ENCODE measurements at places on chromosomes 7 and 10.

GRCh38 chr10:2610946-2611345 is 456.4 kb upstream of the PFKP start:
- DNase-seq: no peak

DNA sequence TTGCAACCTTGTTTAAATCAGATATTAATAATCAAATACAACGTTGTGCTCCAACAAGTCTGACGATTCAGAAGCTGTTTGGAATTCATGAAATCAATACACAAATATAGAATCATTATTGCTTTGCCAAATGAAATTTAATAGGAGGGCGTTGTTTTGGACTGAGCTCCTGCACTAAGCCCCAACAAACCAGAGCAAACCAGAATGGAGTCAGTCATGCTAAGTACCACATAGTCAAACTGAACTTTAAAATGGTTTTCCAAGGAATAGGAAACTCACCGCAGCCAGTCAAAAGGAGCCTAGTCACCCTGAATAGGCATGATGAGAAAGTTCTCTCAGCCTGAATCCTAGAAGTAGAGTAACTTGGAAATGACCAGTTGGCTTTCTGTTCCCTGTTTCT is 53.7 kb downstream of the HACD1 start:
- no peak for DNase-seq

GRCh38 chr7:45691155-45691656 is 117.0 kb downstream of the ADCY1 start:
- no peak for DNase-seq

GRCh38 chr7:155348806-155349205 is 51.1 kb downstream of the INSIG1 start:
- no peak for DNase-seq

DNA sequence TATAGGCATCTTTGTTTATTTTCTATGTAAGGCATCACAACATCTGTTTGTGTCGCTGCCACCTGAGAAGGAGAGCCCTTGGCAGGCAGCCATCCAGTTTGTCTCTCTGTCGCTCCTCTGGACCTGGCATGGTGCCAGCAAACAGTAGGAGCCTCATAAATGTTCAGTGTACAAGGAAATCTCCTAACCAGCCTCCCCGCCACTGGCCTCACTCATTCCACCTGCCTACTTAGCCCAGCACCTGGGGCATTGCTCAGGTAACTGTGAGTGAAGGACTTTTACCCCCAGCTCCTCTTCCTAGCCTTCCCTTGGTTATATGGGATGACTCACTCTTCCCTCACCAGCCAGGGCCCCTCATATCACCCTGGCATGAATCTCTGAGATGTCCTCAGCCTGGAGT is 61.7 kb upstream of the NPTX2 start:
- DNase-seq: no peak

DNA sequence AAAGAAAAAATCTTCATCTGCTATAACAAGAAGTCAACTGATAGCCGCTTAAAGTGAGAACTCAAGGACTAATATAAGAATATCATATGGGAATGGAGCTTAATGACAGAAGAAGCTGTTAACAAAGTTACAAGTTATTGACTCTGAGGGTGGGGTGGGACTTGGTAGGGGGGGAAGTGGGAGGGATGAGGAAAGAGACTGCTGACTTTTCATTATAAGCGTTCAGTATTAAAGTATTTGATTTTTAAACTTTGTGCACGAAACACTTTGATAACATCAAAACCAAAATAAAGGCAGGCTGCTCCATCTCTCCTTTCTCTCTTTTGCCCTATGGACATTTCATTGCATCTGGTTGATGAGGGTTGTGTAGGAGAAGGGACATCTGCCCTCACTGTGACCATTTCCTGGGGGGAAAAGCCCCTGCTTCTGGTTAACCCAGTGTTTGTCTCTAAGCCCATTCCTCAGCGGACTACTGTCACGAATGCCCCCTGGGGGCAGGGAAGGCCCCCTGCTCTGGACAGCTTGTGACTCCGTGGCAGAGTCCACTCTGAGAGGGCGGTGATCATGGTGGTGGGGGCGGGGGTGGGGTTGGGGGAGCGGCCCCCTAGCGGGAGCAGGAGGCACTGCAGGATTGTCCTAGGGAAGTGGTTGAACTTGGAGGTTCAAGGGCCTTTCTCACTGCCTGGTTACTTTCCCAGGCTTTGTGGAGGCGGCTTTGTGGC is 17.4 kb downstream of the SLC13A4 start:
- DNase-seq: no peak

DNA sequence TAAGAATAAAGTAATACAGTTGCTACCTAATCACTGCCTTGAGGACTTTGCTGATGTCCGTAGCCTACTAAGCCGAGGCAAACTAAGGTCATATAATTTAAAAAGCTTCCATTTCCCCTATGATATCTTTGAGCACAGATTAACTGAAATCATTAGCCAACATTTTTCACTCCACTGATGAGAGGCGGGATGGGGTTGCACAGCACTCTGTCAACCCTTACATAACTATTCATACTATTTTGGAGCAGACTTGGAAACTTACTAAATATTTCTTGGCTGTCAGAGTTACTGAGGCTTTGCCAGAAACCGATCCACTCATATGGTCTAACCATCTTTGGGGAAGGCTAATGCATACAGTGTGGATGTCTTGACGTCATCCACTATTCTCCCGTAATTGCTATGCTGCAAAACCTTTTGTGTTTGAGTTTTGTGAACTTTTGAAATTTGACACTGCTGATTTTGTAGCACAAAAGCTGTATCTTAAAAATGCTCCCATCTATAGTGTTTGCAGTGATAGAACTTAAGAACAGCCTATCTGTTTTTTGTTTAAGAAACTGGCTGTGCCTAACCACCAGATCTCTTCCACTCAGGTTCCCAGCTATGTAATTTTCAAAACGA is 248.7 kb downstream of the TSPAN12 start:
- DNase-seq: no peak

DNA sequence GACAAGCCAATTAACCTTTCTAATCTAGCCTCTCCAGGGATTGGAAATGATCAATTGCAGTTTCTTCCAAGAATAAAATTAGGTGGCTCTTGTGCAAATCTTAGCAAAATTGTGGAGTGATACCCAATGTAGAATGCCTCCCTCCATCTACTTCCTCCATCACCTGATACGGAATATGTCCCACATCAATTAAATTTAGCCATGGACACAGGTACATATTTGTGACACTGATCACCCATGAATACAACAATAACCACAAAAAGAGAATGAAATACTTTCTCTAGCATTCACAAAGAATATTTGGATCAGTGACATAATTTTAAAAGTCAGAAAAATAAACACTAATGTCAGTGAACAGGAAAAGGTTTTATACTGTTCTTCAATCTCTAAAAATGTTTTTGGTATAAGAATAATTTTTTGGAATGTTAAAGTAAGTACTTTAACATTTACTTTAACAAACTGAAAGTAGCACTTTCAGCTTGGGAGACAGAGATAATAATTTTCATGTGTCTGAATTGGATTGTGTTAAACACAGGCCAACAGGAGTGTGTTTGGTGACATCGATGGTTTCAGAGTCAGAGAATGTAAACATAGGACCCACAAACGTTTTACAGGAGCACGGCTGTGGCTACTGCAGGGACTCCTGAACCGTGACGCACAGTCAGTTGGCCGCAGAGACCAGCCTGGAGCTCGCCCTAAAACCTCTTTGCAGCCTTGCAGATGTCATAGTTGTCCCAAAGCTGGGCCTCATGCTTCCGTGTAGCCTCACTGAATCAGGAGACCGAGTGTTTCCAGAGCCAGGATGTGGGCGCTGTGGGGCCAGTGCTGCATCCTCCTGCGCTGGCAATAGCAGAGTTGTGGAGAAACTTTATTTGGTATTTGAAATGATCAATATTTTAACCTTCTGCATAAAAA is 7.2 kb downstream of the RBM20 start:
- DNase-seq: no peak

DNA sequence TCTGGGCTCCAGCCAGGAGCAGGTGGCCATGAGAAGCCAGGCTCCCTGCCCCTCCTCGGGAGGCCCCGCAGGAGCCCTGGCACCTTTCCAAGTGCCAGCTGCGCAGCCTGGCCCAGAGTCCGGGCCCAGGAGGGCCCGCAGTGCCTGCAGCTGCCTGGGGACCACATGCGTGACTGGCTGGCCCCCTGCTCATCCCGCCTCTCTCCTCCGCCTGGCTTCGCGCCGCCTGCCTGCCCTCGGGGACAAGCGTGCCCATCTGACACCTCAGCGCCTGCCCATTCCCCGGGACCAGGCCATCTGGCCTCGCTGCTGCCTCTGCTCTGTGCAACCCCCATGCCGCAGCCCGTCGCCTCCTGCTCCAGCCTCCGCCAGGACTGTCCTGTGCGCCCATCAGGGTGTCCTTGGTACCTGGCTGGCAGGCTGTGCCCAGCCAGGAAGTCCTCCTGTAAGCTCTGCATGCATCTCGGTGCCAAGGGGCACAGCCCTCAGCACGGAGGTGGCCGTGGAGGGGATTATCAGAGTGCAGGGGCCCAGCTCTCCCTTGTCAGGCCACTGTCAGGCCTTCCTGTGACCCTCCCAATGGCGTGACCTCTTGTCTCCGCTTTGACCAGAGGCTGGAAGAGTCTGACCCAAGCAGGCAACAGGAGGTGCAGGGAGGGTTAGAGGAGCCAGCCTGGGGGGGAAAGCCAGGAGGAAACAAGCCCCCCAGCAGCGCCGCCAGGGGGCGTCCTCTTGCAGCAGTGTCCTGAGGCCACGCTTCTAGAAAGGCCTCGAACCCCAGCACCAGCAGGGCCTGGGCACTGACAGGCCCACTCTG is 50.5 kb downstream of the TMEM209 start:
- no peak for DNase-seq

DNA sequence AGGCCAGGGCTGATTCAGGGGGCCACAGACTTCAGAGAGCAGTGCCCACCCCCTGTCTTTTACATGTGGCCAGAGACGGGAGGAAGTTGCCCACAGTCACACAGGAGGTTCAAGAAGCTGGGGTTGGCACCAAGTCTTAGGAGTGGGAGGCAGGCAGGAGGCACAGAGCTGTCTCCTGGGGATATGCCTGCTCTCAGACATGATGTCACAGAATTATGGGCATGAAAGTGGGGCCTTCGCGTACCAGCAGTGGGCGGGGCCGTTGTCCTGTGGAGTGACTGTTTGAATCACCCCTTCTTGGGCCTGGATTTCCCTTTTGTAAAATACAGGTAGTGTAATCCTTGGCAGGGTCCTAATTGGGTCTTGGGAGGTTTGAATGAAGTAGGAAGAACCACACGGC is 81.2 kb upstream of the PPIF start:
- no peak for DNase-seq

Data from stimulated activated CD4-positive, alpha-beta T cell treated with anti-CD3 and anti-CD28 coated beads, Interleukin-2, amount 100 ng/mL, for 4 hours (primary cell).